Hindlimb muscle (tissue), 1 donor: ENCODE measurements at places on chromosomes 7 and 10.

DNA sequence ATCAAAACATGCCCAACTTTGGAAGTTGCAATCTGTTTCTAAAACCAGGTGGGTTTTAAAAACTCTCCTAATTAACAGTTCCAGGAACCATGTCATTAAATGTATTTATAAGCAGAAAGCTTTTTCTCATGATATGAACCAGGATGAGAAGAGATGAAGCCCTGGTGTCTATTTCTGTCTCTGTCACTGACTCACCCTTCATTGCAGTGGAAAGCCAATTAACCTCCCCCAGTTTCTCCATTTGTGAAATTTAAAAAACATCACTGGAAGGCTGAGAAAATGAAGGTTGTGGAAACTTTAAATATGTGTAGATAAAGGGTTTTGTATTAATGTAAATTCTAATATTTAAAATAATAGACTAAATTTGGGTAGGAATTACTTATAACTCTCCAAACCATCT is 1088.0 kb downstream of the SORCS1 start:
- no peak for DNase-seq

DNA sequence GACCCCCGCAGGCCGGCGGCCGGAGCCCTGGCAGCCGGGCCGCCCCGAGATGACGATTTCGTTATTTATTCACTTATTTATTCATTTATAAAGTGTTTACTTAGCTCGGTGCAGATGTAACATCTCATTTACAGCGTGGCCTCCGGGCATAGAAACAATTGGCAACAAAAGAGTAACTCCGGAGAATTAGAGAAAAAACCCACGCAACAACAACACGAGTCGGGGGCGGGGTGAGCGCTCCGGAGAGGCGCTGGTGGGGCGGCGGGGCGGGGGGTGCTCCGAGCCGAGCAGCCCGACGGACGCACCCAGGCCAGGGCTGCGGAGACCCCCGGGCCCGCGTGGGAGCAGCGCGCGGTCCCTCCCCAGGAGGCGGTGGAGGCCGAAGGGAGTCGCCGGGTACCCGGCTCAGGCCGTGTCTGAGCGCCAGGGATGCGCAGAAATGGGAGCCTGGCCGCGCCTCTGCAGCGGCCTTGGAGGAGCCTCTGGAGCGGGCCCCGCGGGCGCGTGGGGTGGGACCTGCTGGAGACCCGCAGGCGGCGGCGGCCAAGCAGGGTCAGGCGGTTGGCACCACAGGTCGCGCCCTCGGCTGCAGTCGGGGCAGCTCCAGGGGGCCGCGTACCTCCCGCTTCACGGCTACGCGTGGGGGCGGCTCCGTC is 14.3 kb downstream of the UNCX start:
- DNase-seq: no peak

- DNase-seq: no peak
Measured at GRCh38 chr7:27263781-27264180, 21.2 kb downstream of the EVX1 start.

GRCh38 chr7:98760201-98760651 is 109.6 kb downstream of the TMEM130 start:
- no peak for DNase-seq

DNA sequence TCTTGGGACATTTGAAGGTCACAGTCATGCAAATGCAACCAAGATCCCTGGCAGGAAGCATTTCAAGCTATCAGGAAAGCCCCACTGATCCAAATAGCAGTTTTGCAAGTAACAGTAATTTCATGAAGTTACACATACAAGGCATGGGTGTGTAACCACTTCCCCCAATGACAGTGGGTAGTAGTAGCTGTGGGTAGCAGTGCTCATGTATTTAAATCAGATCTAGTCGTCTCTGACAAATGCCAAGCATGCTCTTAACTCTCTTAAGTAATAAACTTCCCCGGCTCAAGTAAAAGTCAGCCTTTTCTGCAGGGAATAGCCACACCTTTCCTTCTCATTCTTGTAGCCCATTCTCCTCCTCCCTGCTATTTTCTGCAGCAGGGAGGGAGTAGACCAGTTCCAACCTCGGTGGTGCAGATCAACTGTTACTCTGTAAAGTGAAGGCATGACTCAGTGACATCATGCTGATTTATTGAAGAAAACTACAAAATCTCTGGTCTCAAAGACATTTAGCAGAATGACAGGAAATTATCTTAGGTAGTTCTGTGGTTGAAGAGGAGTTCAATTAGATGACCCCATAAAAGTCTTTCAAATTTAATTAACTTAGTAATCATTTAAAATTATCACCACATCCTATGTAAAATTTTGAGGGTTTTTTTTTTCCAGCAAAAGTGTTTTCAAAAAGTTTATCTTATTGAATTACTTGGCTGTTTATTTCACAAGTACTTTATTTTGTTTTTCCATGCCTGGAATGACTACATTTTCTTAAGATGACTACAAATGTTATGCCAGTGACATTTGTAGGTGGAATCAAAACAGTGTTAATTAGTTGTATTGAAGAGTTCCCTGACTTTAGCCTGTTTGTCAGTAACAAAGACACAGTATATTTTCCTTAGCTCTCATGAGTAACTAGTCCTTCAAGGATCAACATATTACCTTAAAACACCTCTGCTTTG is 568.3 kb downstream of the INHBA start:
- no peak for DNase-seq

DNA sequence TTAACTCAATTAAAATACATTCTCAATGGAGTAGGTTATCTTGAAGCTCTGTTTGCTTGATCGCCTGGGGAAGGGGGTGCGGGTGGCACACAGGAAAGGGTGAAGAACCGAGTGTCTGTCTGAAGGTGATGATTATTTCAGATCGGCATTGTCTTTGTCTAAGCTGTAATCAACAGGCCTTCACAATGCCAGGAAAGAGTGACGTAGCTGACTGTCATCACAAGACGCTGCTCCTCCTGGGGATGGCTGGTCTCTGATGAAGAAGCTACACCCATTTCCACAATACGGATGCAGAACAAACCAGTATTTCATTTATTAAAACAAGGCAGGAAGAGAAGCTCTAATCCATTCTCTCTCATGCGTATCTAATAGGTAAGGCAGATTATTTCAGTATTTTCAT is 19.4 kb downstream of the JCAD start:
- DNase-seq: no peak

DNA sequence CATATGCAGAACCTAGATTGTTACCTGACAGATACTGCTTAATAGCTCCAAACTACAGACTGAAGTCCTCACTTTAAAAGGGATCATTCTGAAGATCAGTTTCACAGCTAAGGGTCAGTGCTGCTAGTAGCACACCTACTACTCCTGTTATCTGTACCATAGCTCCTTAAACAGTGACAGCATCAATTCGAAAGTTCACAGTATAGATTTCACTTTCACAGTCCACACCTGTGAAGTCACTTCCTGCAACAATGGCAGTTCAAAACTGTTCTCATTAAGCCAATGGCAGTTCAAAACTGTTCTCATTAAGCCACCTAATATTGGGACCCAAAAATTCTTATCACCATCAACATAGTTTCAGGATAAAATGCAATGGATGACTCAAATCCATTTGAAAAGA is 10.7 kb upstream of the FHIP2A start:
- no peak for DNase-seq

DNA sequence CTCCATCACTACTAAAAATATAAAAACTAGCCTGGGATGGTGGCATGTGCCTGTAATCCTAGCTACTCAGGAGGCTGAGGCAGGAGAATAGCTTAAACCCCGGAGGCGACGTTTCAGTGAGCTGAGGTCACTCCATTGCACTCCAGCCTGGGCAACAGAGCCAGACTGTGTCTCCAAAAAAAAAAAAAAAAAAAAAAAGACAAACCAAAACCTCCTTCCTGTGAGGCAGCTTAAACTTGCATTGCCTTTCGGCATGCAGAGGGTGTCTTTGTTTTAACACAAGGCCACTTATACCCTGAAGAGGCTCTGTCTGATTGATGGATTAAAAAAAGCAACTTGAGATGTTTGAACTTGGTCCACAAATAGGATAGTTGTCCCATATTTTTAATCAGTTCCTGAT is 128.4 kb upstream of the RSU1 start:
- DNase-seq: no peak

- DNase-seq: no peak
Measured at GRCh38 chr10:51230887-51231585, 156.7 kb downstream of the PRKG1 start.

DNA sequence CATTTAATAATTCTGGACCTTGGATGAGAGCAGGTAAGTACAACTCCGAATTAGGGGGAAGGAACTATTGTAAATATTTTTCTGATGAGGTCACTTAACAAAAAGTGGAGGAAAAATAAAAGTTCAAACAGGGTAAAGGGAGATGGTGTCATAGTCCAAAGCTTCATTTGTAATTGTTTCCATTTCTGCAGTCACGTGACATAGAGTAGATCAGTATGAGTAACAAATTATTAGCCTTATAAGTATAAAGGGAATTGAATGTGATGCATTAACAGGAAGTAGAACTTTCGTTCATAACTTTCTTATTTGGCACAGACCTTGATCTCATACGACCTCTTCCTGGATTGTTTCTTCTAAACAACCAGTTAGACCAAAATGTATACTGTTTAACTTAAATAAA is 347.2 kb upstream of the TPK1 start:
- no peak for DNase-seq

DNA sequence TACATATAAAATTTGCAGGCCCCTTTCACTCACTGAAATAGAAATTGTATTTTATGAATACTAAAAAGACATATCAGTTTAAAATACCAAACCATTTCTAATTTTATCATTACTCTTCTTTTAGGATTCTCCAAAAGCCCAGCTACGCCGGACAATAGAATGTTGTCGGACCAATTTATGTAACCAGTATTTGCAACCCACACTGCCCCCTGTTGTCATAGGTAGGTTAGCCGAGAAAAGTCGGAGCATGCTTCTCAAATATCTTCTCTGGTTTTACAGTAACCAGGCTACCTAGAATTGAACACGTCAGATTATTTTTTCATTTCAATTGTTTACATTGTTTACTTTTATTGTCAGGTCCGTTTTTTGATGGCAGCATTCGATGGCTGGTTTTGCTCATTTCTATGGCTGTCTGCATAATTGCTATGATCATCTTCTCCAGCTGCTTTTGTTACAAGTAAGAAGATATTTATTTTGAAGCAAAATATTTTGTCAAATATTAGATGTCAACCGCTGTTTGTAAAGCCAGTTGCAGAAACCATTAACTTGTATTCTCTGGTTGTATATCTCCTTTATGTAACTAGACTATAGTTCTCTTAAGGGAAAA is 57.6 kb downstream of the MMRN2 start:
- DNase-seq: peak; percentile 73

DNA sequence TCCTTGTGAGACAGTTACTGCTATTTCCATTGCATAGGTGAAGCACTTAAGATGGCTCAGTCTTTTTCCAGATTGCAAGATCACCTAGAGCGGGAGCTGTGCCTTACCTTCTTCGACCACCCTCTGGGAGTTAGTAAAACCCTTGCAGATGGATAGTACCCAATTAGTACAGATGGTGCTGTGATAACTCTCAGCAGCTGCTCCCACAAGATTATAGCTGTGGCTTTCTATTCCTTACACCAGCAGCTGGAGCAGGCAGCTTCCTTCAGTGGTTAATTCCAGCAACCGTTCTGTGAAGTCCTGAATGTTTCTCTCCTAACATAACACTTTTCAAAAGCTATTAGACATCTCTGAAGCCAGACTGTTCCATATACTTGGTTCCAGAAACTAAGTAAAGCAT is 796.8 kb downstream of the XPNPEP1 start:
- DNase-seq: no peak

DNA sequence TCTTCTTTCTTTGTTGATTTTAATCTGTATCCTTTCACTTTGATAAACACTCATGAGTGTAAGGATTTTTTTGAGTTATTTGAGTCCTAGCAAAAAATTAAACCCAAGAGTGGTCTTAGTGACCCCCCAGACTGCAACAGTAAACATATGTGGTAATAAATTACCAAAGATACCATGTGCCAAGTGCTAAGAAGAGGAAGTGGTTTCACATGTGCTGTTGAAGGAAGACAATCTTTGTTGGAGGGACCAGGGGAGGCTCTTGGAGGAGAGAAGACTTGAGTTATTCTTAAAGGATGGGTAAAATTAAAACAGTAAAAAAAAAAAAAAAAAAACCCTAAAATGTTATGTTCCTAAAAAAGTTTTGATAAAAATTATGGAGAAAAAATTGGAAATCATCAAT is 150.2 kb downstream of the SEC23IP start:
- no peak for DNase-seq

DNA sequence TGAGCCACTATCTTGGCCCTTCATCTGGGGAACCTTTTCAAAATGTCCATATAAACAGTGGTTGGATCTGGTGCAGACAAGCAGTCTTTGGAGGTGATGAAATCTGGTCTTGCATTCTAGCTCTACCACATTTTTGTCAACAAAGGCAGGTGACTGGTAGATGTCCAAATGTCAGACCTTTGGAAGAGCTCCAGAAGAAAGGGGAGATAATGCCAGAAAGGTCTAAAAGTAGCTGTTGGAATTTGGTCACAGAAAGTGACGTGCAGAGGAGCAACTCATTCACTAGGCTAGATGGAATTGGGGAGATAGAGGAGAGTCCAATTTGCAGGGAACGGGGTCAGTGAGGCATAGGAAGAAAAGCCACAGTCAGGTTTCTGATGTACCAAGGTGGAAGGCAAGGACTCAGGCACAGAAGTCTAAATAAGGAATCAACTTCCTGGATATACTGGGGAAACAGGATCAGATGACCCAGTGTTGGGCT is 36.4 kb upstream of the WAC start:
- no peak for DNase-seq

DNA sequence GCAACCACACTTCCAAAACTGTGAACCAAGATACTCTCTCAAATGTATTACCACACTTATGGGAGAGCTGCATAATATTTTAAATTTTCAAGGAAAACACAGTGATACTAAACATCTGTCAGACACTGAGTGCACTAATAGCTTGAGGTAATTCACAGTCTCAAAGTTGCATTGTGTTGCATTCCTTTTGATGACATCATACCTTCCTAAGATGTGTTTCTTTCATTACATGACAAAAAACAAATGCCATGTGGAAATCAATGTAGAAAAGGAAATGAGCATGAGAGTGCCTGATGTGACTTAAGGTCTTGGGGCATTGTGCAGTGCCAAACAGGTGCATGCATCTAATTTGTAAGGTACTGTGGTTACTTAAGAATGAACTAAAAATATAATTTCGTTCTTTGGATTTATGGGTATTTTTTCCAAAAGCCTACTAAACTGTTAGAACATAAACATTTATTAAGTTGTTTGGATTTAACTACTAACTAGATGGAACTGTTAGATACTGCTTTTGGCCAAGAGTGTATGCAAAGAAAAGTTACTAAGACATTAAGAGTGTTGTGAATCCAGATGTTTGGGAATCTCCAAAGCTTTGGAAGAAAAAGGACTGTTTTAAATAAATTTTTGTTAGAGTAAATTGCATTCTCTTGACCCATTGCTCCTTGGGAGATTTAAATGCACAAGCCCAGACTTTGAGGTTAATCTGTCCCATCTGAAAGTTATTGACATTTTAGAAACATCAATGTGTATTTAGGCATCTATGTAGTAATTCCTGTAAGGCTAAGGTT is 496.2 kb upstream of the SEMA3D start:
- DNase-seq: no peak

- no peak for DNase-seq
Measured at GRCh38 chr10:110643653-110644597, at the start of gene RBM20. Gene RBM20, plus strand, starts transcription at chr10:110644336. Its CDS starts 119 bp downstream, at chr10:110644455.
